ENCODE measurements at places on chromosomes 11 and 22.

- DNase-seq: no peak
Observed at GRCh38 chr11:16997624-16998023, 16.6 kb downstream of the PLEKHA7 start.

DNA sequence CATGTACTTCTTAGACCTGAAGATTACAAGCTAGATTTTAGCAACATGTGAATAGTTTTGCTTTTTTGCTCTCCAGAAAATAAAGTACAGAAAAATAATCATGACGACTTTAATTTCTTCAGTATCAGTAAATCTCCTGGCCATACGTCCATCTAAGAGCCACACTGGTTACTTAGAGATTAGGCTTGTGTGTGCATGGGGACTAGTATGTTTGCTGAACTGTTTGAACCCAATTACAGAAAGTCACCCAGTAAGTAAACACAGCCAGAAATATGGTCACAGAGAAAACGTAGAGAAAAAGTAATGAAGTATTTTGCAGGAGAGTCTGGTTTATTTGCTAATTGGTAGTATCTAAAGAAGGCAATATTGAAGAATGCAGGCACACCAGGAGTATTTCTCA, 1053.6 kb upstream of the CCDC90B start:
- no peak for DNase-seq

GRCh38 chr22:25404556-25404927, 159.9 kb upstream of the GRK3 start:
- DNase-seq: no peak

- DNase-seq: peak; percentile 55
Observed at GRCh38 chr22:41028841-41029240, 63.6 kb upstream of the EP300 start.

- no peak for DNase-seq
Observed at GRCh38 chr11:125777309-125777708, 1.3 kb downstream of the PATE2 start.

DNA sequence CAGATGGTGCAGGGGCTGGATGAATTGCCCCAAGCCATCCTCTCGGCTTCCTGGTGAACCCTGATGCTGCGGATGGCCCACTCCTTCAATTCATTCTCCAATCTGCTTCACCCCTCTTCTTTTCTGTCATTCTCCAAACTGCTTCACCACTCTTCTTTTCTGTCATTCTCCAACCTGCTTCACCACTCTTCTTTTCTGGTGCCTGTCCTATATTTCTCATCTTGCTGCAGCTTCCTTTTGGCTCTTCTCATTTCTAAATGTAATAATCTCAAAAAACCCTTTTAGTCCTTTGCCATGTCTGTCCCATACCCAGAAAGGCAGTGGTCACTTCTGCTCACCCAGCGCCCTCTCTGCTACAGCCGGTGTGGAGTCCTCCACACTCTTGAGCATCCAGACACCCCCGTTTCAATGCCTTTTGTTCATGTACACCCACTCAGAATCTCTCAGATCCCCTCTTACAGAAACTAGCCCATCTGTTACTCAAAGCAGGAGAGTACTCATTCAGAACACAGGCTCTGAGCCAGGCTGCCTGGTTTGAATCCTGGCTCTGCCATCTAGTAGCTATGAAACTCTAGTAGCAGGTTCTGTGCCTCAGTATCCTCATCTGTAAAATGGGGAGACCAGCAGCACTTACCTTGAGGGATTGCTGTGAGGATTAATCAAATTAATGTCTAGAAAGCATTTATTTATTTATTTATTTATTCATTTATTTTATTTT, 14.9 kb downstream of the SERPIND1 start:
- DNase-seq: no peak

GRCh38 chr11:59463190-59463641, 6.5 kb downstream of the OR4D6 start:
- no peak for DNase-seq

- no peak for DNase-seq
Observed at GRCh38 chr11:13028322-13028721, 19.2 kb downstream of the RASSF10 start.

GRCh38 chr11:112817376-112817775, 143.8 kb upstream of the NCAM1 start:
- no peak for DNase-seq

DNA sequence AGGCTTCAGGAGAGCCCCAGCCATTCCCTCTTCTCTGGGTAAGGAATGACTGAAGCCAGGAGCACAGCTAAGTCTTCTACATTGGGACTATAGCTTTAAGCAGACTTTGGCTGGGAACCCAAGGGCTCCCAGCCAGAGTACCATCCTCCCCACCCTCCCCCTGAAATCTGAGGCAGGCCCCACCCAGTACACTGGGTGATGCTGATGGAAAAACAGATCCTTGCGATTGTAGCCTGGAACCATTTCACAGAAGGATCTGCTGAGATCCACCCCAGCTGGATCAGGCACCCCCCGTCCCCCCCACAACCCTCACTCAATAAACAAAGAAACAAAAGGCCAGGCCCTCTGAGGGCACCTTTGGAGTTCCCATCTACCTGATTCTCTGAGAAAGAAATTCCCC, 39.8 kb downstream of the IL18BP start:
- DNase-seq: no peak

- peak; percentile 40 for DNase-seq
Observed at GRCh38 chr11:2778630-2779498, 79.1 kb upstream of the KCNQ1OT1 start.

- DNase-seq: no peak
Observed at GRCh38 chr22:41544671-41545476, 604 bp upstream of the POLR3H start.

GRCh38 chr11:115145324-115145723, 358.9 kb downstream of the CADM1 start:
- no peak for DNase-seq

DNA sequence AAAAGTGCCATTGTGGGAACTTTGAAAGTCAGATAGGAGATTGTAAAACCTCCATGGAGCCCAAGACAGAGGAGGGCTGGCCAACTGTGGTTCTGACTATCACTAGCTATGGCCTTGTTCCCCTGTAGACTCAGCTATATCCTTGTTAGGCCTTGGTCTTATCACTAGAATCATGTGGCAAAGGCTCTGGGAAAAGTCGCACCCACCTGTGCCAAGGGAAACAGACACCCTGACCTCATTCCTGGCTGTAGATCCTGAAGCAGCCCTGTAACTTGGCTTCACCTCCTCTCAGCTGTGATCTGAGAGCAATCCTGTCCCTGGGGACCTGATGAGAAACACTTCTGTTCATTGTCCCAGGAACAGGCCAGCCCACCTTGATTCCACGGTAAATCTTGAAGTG, 566.2 kb downstream of the TMEM135 start:
- no peak for DNase-seq

- DNase-seq: peak; percentile 65
Observed at GRCh38 chr11:74636630-74637184, 44.3 kb downstream of the POLD3 start.

GRCh38 chr11:27460158-27460978, 12.2 kb downstream of the LGR4 start:
- DNase-seq: peak; percentile 32

- DNase-seq: peak; percentile 45
Observed at GRCh38 chr11:93740031-93740729, 1.1 kb downstream of the TAF1D start.

DNA sequence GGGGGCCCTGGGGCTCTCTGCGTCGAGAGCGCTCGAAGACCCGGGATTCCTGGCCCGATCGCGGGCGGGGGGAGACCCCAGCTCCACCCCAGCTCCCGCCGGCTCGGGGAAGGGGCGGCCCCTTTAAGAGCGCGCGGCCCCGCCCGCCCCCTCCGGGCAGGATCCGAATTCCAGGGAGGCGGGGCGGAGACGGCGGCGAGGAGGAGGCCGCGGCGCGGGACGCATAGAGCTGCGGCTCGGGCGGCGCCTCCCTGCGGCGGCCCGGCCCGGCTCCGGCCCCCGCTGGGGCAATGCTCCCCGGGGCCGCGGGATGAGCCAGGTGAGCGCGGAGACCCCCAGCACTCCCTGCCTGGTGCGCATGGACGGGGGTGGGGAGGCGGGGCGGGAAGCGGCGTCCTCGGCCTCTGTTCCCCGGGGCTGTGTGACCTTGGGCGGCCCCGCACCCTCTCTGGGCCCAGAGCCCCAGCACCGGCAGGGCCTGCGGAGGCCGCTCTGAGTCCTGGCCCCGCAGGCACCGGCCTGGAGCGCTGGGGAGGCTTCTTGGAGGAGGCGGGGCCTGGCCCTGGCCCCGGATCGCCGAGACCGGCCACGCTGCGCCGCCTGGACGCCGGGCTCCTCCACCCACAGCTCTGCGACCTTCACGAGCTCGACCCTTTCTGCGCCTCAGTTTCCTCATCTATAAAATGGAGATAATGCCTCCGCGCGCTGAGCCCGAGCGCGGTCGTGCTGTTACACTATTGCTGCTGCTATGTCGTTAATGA, 565 bp downstream of the GAS2L1 start:
- peak; percentile 31 for DNase-seq

- no peak for DNase-seq
Observed at GRCh38 chr11:12777208-12777874, 103.1 kb downstream of the TEAD1 start.

- DNase-seq: no peak
Observed at GRCh38 chr11:131916638-131917037, 546.2 kb downstream of the NTM start.

DNA sequence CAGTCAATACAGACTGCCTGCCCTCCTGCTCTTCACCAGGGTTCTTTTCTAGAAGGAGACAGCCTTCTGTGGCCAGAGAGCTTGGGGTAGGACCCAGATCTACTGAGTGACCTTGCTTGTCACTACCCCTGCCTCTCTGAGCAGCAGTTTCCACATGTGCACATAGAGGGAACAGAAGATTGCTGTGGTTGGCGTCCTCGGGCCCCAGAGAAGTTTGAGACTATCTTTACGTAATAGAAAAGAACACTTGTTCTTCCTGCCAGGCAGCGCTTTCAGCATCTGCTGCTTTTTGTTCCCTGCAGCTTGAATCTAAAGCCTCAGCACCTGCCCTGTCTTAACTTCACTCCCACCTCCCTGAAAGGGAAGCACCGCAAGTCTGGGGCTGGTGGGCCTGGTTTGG, 1.9 kb upstream of the FKBP2 start:
- no peak for DNase-seq

GRCh38 chr11:77446911-77447629, 26.8 kb downstream of the PAK1 start:
- no peak for DNase-seq

- no peak for DNase-seq
Observed at GRCh38 chr11:65114538-65115171, 2.8 kb downstream of the ZNHIT2 start.

- DNase-seq: peak; percentile 2
Observed at GRCh38 chr11:18046116-18046777, at the start of gene TPH1. TSS of gene TPH1 (minus strand) at chr11:18046269. CDS start at chr11:18040762, 5,507 bp downstream.

GRCh38 chr11:107682572-107682971, 29.3 kb downstream of the SLN start:
- no peak for DNase-seq

DNA sequence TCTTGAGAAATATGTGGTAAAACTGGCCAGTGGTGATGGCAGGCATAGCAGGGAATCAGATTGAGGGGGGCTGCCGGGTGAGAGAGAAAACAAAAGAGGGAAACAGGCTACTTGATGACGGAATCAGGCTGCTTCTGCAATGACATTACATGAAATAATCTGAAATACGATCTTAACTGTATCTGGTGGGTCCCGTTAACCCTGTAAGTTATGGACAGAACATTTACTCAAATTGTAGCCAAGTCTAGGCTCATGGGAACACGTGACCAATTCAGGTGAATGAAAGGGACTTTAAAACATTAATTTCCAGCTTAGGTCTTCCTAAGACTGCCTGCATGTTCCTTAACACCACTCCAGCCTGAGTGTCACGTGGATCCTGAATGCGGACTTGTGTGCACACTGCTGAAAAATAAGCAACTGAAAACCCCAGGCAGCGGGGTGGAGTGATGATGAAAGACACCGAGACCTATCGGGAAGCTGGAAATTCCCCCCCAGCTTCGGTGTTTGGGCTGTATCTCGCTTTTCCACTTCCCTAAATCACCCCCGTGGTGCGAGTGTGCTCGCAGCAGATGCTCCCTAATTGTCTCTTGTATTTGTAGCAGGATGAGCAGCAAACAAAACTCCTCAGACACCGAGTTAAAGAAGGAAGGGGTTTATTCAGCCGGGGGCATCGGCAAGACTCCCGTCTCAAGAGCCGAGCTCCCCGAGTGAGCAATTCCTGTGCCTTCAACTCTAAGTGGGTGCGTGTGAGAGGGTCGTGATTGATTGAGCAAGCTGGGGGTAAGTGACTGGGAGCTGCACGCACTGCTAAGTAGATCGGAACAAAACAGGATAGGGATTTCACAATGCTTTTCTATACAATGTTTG, 145.0 kb upstream of the GRK3 start:
- no peak for DNase-seq

GRCh38 chr22:50171319-50171964, 911 bp downstream of the PANX2 start:
- no peak for DNase-seq

GRCh38 chr22:25777870-25778269, 35.9 kb downstream of the MYO18B start:
- peak; percentile 48 for DNase-seq

DNA sequence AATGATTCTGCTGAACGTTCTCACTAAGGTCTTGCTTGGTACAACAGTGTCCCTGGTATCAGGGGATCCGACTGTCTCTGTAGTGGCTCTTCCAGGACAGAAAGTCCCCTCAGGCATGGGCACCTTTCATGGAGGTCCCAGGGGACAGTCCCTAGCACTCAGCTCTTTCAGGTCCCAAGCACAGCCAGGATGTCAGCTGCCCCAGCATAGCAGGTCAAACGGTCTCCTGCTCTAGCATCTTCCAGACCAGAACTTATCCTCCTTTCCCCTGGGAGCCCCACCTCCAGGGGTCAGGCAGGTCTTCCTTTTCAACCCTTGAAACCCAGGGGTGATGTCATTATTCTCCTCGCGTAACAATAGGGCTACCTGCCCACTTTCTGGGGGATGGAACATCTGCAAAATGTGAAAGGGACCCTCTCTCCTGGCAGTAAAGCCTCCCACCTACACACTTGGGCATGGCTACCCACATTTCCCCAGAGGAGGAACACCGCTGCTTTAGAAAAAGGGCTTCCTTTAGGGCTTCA, 24.7 kb upstream of the CRYBB3 start:
- DNase-seq: no peak

GRCh38 chr11:67469508-67469811, 409 bp upstream of the TMEM134 start:
- no peak for DNase-seq

- no peak for DNase-seq
Observed at GRCh38 chr11:19426011-19426755, 185.4 kb upstream of the E2F8 start.

DNA sequence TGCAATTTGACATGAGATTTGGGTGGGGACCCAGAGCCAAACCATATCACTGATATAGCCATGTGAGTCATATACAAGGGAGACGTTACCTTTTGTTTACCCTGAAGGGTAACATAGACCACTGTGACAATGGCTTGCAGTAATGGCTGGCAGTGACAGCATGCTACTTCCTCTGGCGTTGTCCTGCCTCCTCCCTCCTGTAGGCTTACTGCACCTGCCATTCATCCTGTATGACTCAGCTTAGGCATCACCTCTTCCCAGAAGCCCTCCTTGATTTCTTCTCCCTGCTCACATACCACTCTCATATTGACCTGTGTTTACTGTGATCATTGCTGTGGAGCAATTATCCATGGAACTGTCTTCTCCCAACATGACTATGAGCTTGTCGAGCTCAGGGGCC, 12.0 kb upstream of the PVALB start:
- DNase-seq: no peak

All from kidney glomerular epithelial cell (primary cell).